ENCODE measurements at places on chromosomes 1 and 21.

DNA sequence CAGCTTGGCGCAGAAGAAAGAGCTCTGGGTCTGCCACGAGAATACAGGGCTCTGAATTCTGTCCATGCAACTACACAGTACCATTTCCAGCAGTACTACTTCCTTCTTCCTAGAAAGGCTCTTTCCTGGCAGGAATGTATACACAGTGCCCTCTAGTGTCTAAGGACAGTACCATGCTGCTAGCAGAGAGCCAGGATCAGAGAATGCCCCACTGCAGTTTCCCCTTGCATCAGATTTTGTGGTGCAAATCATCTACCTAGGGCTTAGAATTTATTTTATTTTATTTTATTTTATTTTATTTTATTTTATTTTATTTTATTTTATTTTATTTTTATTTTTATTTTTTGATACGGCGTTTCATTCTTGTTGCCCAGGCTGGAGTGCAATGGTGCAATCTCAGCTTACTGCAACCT is 50.8 kb downstream of the PAX7 start:
- DNase-seq, result peak; percentile 35

DNA sequence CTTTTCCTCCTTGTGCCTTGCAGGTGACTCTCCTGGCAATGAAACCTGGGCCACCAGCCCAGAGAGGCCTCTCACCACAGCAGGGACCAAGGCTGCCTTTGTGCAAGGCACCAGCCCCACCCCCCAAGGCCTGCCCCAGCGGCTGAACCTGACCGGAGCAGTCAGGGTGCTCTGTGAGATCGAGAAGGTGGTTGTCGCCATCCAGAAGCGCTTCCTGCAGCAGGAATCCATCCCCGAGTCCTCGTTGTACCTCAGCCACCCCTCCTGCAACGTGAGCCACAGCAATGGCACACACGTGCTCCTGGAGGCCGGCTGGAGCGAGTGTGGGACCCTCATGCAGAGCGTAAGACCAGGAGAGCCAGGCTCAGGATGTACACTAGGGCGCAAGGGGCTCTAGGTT is 51.7 kb downstream of the UMODL1 start:
- no peak for DNase-seq

DNA sequence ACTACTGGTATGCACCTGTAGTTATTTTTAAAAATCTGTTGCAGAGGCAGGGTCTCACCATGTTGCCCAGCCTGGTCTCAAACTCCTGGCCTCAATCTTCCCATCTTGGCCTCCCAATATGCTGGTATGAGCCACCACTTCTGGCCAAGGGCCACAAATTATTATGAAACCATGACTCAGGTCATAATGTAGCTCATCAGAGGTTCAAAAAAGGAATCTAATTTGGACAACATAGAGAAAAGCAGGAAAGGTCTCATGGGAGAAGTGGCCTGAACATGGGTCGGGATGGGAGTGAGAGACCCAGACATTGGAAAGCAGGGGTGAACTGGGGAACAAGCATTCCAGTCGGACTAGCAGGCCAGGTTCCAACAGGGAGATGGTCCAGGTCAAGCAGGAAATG is 45.2 kb upstream of the C1orf198 start:
- DNase-seq, result no peak

DNA sequence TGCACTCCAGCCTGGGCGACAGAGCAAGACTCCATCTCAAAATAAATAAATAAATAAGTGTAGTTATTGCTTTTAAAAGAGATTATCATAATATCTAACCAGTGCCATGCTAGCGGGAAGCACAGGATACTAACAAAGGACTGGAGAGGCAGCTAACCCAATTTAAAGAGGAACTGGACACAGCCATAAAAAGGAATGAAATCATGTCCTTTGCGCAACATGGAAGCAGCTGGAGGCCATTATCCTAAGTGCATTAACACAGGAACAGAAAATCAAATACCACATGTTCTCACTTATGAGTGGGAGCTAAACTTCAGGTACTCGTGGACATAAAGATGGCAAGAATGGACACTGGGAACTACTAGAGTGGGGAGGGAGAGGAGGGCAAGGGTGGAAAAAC is 54.9 kb downstream of the TM2D1 start:
- no peak for DNase-seq

- DNase-seq, result no peak
Measured at GRCh38 chr1:227794817-227795192, 20.7 kb upstream of the PRSS38 start.

GRCh38 chr1:165138960-165139359 is 217.6 kb downstream of the LMX1A start:
- no peak for DNase-seq

- DNase-seq, result no peak
Measured at GRCh38 chr1:228085287-228085951, 2.9 kb downstream of the ARF1 start.

GRCh38 chr1:7008975-7009740 is 223.9 kb downstream of the CAMTA1 start:
- DNase-seq, result no peak

GRCh38 chr1:153392822-153393221 is 1.9 kb upstream of the S100A8 start:
- DNase-seq, result no peak

DNA sequence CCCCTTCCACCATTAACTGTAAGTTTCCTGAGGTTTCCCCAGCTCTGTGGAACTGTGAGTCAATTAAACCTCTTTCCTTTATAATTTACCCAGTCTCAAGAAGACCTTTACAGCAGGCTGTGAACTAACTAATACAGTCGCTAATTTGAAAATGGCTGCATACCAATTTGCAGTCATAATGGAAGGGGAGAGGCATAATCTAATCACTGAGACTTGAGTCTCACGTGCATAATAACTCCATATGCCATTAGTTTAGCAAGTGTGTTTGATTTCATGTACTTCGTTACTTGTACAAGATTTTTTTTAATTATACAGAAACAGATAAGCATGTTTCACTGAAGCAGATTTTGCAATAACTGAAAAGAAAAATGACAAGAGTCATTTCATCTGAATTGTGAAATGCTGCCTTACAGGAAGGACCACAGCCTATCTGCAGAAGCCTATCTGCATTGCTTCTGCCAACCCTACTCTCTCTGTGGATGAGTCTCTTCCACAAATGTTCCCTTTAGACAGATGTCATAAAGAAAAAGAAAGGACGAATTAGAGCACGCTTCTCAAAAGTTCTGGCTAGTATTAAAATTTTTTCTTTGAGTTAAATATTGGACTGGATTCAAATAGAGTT is 99.1 kb downstream of the PTGER3 start:
- no peak for DNase-seq

All from activated naive CD4-positive, alpha-beta T cell treated with anti-CD3 and anti-CD28 coated beads for 36 hours (primary cell).